ENCODE measurements at places on chromosomes 4 and X.

DNA sequence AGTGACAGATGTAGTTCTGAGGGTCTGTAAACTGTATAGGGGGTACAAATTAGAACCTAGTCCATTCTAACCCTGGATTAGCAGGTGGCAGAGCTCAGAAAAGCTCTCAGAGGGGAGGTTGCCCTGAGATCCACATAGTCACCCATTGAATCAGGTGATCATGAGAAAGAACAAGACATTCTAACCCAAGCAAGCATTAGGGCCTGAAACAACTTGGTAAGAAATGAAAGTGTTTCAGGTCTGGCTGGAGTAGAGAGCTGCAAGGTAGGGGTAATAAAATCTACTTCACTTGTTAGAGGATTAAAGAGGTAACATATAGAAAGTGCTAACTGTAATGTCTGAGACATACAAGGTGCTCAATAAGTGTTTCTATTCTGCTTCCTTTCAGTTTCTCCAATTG is 8.8 kb upstream of the BMP2K start:
- DNase-seq = no peak

GRCh38 chrX:72245461-72246089 is 6.7 kb upstream of the ERCC6L start:
- DNase-seq = no peak

GRCh38 chr4:183333983-183334382 is 11.8 kb upstream of the CLDN24 start:
- DNase-seq = no peak

GRCh38 chr4:145694929-145695328 is 15.0 kb downstream of the C4orf51 start:
- DNase-seq = no peak

GRCh38 chr4:25500626-25501316 is 123.7 kb downstream of the ANAPC4 start:
- no peak for DNase-seq

GRCh38 chr4:150021483-150021882 is 56.8 kb upstream of the DCLK2 start:
- no peak for DNase-seq
